ENCODE measurements at places on chromosomes 5 and 9.

- no peak for DNase-seq
Observed at GRCh38 chr5:143964919-143965318, 153.0 kb downstream of the HMHB1 start.

GRCh38 chr5:142544946-142545649 is 140.8 kb downstream of the FGF1 start:
- no peak for DNase-seq

GRCh38 chr9:21470126-21470525 is 12.0 kb downstream of the IFNE start:
- no peak for DNase-seq

- no peak for DNase-seq
Observed at GRCh38 chr9:70413464-70413798, 1.0 kb downstream of the KLF9 start.

GRCh38 chr9:94681508-94681907 is 42.2 kb upstream of the FBP1 start:
- DNase-seq = peak; percentile 73

GRCh38 chr5:1386274-1386717 is 41.4 kb upstream of the CLPTM1L start:
- no peak for DNase-seq

DNA sequence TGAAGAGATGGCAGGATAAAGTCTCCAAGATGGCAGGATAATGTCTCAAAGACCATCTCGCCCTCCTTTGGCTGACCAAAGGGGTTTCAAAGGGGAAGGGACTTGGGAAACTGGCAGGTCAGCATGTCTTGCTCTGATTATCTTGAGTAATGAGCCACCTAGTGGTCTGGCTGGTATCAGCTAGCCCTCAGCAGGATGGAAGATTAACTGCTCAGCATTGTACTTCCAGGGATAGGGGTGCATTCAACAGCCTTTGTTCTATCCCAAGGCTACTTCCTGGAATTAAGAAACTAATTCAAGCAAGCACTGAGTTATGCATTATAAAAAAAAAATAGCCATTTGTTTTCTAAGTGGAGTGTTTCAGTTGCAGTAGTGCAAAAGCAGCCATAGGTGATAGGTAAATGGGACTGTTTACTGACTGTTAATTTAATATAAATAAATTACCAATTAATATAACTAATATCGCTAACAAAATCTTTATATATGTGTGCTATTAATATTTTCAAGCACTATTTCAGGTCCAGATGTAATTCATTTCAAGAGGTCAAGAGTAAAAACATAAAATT is 555.5 kb downstream of the CDH9 start:
- peak; percentile 30 for DNase-seq

DNA sequence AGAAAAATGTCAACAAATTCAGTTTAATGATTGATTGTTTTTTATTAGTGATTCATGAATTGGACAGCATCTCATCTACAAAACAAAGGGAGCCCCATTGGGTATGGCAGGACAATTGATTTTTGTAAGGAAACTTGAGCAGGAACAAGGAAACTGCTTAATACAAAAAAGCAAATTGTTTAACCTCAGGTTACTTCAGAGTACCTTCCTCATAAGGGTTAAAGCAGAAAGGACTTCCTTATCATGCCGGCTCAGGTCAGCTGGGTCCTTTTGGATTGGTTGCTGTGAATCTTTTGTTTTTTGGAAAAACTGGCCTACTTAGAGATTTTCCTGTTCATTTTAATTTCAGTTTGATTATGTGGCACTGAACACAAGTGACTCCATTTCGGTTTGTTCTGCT is 211.8 kb downstream of the ARRDC3 start:
- no peak for DNase-seq

DNA sequence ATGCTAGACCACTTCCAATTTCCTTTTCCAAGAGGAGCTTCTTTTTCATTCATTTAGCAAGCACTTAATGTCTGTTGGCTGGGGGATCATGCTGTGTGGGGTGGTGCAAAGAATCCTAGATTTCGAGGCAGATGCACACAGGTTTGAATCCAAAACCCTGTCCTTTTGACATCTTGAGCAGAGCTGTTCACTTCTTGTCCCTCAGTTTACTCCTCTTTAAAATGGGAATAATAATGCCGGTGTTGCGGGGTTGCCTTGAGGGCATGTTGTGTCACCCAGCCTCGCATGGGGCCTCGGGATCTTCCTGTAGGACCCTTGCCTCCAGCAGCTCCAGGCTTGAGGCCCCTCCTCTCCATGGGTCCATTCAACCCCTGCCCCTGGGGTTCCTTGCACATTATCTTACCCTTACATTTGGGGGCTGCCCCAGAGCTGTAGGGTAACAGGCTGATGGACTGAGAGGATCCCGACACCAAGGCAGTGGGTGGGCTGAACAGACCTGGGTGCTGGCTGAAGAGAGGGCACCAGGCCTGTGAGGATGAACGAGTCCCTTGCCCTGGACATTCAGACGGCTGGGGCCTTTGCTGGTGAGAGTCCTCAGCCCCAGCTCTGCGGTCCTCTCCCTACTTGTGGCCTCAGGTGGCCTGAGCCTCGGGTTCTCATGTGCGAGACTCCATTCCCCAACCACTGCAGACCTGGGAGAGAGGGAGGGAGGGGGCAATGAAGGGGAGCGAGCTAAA is 145.8 kb downstream of the BARX1 start:
- no peak for DNase-seq

DNA sequence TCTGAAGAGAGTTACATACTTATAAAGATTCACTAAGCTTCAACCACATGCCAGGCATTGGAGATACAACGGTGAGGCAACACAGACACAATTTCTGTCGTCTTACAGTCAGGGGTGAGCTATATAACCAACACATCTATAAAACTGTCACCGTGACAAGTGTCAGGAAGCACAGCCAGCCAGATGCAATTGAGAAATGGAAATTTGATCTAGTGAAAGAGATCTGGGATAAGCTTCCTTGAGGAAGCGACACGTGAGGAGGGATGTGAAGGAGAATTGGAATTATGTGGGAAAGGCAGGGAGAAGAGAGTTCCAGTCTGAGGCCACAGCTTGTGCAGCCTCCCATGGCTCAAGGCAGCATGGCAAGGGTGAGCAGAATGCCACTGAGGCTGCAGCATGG is 50.9 kb upstream of the ZNF354B start:
- DNase-seq = no peak

GRCh38 chr9:81318571-81318970 is 370.8 kb downstream of the TLE1 start:
- DNase-seq = peak; percentile 12

DNA sequence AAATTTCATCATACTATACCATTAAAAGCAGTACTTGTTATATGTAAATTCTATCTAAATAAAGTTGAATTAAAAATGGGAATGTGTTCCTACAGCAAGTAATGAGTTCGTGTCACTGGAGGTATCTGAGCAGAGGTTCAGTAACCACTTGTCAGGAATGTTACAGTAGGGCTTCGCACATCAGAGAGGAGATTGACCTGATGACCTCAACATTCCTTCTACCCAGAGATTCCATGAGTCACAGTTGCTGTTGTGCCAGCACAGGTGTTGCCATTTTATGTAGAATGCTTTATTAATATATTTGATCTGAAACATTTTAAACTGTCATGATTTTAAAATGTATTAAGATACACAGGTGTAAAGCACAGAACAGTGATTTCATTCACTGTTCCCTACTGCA is 60.3 kb downstream of the STX17 start:
- peak; percentile 69 for DNase-seq

GRCh38 chr5:171424726-171425125 is 5.3 kb downstream of the FGF18 start:
- DNase-seq = no peak
